ENCODE measurements at places on chromosomes 4 and X.

- DNase-seq, result no peak
These were observed 21.9 kb downstream of the STK26 start for GRCh38 chrX:132044953-132045352.

- DNase-seq, result no peak
These were observed 131.3 kb downstream of the FHDC1 start for GRCh38 chr4:153067376-153067775.

GRCh38 chr4:73976716-73977115 is 5.1 kb downstream of the PF4 start:
- no peak for DNase-seq

DNA sequence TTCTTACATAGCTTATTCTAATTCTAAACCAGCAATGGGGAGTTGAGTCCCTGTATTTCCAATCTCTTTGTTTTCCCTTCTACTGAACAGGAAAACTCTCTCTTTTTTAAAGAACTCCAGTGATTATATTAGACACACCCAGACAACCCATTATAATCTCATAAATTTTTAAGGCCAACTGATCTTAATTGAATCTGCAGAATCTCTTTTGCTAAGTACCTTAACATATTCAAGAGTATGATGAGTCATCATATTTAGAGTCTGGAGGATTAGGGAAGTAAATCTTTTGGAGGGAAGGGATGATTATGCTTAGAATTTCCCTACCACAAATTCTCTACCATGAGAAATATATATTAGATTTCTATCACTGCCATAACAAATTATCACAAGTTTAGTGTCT is 705.1 kb downstream of the CENPC start:
- DNase-seq, result no peak

GRCh38 chr4:72846280-72847111 is 223.0 kb downstream of the COX18 start:
- DNase-seq, result no peak
